ENCODE measurements at places on chromosomes 16 and 17.

- DNase-seq, result no peak
Observed at GRCh38 chr17:10018461-10018891, 113.4 kb upstream of the RCVRN start.

- DNase-seq, result no peak
Observed at GRCh38 chr17:64565563-64565962, 58.8 kb downstream of the CEP95 start.

DNA sequence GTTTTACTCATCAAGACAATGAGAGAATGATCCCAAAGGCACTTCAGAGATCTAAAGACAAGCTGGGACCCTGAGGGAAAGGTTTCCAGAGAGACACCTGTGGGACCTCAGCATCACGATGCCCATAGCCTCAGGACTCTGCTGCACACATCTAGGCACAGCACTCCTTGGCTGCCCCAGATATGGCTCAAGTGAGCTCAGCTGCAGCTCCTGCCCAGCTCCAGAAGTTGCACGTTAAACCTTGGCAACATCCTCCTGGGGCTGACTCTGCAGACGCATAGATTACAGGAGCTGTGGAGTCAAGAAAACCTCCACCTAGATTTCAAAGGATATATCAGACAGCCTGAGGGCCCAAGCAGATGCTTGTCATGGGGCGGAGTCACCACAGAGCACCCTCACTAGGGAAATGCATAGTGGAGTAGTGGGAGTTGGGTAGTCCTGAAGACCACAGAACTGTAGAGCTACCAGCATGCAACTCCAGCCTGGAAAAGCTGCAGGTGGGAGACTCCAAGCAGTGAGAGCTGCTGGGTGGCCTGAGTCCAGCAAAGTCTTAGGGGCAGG, 582.0 kb downstream of the CDH11 start:
- DNase-seq, result no peak

DNA sequence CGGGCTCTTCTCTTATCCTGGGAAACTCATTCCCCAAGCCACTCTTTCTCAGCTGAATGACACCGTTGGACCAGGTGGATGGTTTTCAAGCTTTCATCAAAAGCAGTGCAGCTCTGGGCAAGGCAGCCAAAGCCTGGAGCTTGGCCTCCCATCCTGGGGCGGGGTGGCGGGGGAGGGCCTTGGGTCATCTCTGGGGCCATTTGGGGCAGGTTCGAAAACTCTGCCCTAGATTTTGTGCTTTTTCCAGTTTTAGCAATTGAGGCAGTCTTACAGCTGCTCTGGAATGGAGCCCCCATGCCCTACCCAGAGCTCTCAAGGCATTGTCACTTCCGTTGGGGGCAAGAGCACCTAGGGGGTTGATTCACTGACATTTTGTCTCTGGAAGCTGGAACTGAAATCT, 9.1 kb downstream of the MPRIP start:
- no peak for DNase-seq

GRCh38 chr17:38598536-38598935, 7.2 kb downstream of the SRCIN1 start:
- peak; percentile 64 for DNase-seq

DNA sequence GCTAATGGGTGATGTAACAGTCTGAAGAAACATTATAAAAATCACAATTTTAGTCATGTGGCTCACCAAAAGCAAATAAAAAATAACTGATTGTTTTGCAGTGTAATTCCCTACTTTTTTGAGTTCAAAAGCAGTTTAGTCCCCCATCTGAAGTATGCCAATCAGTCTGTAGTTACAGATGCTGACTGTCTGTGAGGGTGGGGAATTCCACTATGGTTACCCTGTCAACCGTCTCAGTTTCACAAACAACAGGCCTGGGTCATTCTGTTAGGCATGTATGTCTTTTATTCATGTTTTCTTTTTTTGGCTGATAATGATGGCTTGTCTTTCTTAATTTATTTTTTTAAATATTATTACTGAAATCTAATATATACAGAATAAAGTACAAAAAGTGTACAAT, 69.3 kb downstream of the STXBP4 start:
- no peak for DNase-seq

GRCh38 chr16:3145660-3146059, 10.8 kb downstream of the ZNF213 start:
- DNase-seq, result no peak

DNA sequence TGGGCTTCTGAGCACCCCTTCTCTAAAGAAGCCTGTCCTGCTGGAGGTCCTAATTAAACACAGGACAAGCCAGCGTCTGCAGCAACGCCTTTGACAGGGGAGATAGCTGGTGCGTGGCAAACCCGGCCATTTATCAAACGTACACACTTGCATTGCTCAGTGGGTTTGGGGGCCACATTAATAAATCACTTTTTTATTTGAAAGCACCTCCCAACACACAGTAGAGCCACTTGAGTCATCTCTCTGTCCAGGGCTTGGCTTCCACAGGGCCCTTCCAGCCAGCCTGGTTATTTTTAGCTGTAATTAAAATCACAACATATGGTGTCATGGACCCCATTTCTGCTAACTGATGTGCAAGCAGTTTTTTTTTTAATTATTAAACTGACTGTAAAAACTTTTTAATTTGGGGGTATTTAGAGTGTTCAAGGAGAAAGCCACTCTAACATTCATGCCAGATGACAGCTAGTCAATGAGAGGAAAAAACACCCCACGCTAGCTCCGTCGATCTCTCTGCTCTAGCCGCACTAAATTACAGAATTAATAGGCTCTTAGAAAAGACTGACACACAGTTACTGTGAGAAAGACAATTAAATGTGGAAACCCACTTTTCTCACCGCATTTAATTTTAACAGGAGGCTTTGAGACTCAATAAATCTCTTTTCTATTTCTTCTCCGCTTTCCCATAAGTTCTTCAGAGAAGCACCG, 201.0 kb upstream of the WSCD1 start:
- no peak for DNase-seq

DNA sequence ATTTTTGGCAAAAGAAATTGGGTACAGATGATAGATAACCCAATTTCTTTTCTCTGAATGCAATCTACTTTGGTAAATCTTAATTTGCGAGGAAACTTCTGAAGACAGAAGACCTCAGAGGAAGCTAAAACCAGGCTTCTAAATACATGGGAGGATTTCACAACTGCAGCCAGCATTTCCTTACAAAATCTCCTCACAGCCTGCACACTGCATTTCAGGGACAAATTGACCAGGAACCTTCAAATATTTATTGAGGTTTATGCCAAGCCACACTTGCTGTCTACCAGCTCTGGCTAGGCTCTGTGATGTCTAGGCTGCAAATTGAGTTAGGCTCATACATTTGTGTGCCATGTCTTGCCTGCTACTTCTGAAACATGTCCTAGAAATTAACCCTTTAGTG, 167.3 kb upstream of the CDH5 start:
- DNase-seq, result no peak

DNA sequence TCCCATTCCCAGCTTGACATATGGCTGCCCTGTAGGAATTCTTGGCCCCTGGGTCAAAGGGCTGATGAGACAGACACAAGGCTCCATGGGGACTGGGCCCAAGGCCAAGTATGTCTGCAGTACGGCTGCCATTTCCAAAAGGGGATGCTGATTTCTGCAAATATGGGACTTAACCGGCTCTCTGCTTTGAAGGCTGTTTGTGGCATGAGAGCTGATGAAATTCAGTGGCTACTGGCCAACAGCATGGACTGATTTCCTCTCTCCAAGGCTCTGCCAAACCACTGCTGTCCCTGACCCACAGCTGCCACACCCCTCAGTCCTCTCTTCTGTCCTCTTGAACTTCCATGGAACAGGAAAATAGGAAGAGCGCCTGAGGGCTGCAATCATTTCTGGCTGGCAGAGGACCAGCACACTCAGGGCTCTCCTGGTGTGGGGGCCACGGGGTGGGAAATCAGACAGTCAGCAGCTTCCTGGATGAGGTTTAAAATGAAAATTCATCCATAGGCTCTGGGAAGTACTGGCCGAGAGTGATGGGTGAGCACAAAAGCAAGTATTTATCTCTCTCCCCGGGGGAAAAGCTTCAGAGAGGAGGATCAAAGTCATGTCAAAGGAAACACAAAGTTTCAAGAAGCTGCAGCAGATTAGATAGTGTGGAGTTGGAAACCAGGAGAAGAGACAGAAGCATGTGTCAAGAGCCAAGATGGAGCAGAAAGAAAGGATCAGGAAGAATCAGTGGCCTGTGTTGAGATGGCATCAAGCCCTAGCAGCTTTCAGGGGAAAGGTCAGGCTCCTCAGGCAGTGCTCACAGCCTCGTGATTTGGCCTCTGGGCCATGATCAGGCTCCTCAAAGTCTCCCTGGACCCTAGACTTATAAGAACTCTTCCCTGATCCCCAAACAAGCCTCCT, 64.1 kb upstream of the SREBF1 start:
- DNase-seq, result no peak

GRCh38 chr16:35532576-35532975, 2073.2 kb downstream of the TP53TG3F start:
- no peak for DNase-seq

- no peak for DNase-seq
Observed at GRCh38 chr17:72169823-72170222, 49.0 kb downstream of the SOX9 start.

GRCh38 chr17:80891397-80892018, 100.1 kb upstream of the CHMP6 start:
- no peak for DNase-seq

DNA sequence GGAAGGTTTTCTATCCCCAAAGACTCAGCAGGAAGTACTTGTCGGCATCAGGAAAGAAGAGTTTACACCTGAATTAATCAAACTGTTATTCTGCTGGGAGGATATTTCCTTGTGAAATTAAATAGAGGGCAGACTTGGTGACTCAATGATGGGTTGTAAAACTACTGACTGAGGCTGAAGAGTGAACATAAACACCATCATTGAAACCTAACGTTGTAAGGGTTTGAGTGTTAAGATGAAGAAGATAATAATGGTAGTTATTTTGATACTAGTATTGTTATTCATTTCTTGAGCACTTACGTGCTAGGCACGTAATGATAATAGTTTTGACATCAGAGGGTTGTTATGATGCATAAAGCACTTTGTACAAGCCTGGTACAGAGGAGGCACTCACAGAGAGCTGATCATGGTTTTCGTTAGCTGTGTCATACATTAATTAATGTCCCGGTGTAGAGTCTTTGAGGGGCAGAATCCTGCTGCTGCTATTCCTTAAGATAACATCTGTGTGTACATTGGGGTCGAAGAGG, 64.2 kb upstream of the CACNG3 start:
- DNase-seq, result no peak

- DNase-seq, result peak; percentile 81
Observed at GRCh38 chr17:35460354-35460851, 11.8 kb upstream of the SLFN13 start.

DNA sequence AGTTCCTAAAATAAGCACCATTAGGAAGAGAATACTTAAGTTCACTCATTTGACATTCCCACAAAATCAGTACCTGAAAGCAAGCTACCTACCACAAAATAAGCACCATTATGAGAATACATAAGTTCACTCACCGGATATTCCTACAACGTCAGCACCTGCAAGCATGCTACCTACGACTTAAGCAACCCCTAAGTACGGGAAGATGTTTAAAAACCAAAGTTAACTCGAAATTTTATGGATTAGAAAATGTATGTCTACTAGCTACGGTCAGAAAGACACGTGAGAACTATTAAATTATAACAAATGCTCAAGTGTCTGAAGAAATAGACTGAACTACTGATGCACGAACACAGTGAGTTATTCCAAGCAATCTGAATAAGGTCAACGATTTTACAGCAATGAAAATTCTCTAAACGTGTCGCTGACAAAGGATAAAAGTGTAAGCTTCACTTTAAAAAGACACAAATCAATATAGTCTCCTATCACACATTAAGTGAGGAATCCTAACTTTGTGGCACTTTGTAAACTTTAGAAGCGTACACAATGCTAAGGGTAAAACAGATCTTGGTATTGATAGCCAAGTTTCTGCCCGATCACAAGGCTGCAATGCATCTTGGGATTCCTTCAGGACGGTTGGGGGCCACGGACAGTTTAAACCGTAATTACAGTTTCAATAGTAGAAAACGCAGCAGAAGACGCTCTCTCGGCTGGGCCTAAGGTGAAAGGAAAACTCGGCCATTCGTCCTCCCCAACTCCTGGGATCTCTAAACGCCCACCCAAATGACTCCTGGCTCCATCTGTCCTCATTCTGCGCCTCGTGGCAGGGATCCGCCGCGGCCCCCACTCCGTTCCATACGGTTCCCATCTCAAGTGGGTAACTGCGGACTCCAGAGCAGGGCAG, 1.3 kb downstream of the GSPT1 start:
- no peak for DNase-seq

DNA sequence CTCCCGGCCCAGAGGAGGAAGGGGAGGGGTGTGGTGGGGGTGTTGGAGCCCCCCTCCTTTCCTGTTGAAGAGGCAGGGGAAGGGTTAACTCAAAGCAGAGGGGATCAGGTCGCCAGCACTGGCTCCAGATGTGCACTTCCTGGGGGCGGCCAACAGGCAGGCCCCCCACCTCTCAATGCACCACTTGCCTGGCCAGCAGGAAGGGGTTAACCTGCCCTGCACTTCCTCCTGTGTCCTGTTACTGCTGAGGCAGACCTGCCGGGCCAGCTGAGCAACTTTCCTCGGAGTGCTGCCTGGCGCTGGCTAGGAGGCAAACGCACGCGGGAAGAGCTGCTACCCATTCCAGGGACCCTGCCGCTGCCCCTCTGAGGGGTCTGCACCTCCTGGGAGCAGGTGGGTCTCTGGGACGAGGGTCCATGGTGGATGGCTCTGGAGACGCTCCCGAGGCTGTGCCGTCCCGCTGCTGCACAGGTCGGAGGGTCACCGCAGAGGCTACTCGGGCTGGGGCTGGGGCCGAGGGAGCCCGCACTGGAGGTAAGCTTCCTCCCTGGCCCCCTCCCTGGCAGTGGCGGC, at the start of gene EPN3:
TSS of gene EPN3 (plus strand) at position 284 of the 573 bp plus-strand sequence. CDS start 3,822 bp downstream, outside the sequence.
- DNase-seq, result no peak

- DNase-seq, result no peak
Observed at GRCh38 chr17:70050931-70051330, 24.1 kb upstream of the KCNJ16 start.

DNA sequence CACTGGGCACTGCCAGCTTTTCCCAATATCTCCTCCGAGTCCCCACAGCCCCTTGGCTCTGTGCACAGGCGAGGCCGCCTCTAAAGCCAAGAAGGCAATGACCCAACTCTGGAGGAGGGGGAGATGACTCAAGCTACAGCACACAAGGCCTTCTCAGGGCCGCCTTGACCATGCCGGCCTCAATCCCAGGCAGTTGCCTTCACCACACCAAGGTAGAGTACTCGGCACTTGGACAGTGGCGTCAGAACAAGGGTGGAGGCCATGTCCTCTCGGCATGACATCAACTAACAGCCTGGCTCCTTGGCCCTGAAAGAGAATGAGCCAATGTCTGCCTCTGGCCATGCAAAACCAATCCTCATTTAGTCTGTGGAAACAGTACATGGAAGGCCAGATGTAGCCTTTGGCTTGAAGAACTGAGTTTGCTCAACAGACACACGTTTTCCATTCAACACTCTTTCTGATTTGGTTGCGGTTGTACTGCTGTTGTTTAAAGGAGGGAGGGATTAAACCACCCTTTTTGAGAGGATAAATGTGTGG, 139.6 kb downstream of the XYLT1 start:
- no peak for DNase-seq
